ENCODE measurements at places on chromosomes 5 and 9.

- no peak for DNase-seq
These were observed 1216.7 kb downstream of the EFNA5 start for GRCh38 chr5:106454050-106454449.

- no peak for DNase-seq
These were observed 73.3 kb downstream of the GOLPH3 start for GRCh38 chr5:32100691-32101302.

DNA sequence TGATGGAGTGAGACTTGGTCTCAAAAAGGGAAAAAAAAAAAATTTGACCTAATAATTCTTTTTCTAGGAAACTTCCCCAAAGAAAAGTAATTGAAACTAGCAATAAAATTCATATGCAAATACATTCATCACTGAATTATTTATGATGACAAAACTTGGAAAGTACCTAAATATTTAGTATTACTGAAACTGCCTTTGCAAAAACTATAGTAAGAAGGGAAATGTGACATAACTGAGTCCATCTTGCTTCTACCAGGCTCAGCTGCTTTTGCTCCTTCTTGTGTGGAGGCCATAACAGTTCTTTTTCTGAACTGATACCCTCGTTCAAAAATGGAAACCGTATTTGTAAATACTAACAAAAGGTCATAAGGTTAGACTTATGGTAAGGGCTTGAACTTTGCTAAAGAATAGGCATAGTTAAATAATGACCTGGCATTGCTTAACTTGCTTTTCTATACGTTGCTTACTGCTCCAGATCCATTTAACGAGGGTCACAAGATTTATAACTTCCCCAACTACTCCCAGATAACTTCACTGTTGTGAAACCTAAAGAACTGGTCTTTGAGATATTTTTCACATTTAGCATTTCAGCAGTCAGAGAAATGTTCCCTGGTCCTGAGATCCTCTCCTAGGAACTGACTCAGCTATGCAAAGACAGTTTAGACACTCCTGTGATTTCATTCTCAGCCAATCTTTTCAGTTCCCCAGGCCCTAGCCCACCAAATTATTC lies 68.4 kb downstream of the CFAP95 start:
- DNase-seq = no peak

GRCh38 chr5:124512952-124513632 lies 233.3 kb downstream of the ZNF608 start:
- no peak for DNase-seq

DNA sequence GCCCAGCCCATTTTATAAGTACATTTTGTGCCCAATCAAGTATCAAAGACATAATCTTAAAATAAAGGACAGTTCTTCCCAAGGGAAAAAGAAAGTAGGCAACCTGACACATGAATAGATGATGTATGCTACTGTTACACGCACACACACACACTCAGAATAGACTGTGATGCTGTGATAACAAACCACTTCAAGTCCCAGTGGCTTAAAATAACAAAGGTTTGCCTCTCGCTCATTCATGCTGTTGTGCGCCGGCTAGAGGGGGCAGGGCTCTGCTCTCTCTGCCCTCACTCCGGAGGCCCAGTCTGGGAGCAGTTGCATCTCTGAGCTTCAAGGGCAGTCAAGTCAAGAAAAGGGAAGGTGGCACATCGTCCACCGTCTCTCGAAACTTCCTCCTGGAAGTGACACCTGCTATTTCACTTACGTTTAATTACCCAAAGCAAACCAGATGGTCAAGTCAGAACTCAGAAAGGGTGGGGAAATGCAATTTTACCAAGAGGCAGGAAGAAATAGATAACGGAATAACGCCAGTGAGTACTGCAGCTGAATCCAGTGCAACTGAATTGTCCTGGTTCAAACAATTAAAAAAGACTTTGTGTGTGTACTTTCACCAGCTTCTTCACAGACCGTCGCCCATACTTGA lies 43.3 kb downstream of the ANKRD33B start:
- DNase-seq = no peak

- no peak for DNase-seq
These were observed 22.2 kb downstream of the JAKMIP2 start for GRCh38 chr5:147760086-147760875.

- no peak for DNase-seq
These were observed 41.7 kb upstream of the BARX1 start for GRCh38 chr9:93996863-93997262.

Data from head of caudate nucleus (tissue), 42 donors.